ENCODE measurements at places on chromosomes 2 and 18.

- no peak for DNase-seq
Measured at GRCh38 chr2:55137024-55137958, 87.0 kb upstream of the RTN4 start.

DNA sequence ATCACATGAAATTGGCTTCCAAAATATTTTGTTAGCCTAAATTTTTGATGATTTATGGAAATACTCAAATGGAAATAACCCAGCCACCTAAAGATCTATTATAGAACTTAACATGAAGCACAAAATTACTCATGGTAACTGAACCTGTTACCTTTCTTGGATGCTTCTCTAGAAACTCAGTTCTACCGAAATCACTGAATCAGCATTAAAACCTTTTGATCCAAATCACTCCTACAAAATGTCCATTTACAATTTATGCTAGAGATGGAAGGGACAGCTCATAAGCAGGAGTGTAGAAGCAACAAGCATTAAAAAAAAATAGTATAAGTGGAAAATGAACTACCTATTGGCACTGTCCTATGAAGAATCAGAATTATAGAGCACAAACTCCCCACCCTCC is 2.1 kb downstream of the PRPF40A start:
- DNase-seq, result no peak

DNA sequence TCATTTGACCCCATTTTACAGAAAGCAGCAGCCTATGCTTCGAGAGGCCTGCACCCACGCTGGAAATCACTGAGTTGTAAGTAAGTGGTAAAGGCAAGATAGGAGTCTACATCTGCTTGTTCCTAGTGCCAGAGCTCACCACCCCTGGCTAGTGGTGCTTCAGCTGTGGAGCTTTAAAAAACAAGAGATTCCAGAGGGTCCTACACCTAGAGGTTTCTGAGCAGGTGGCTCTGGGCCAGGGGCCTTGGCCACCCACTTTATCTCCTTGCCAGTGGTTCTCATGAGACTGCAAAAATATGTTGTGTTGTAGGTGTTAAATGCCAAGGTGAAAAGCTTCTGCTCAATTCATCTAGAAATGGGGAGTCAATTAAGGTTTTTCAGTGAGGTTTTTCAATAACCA is 60.0 kb upstream of the SERTAD2 start:
- DNase-seq, result no peak

DNA sequence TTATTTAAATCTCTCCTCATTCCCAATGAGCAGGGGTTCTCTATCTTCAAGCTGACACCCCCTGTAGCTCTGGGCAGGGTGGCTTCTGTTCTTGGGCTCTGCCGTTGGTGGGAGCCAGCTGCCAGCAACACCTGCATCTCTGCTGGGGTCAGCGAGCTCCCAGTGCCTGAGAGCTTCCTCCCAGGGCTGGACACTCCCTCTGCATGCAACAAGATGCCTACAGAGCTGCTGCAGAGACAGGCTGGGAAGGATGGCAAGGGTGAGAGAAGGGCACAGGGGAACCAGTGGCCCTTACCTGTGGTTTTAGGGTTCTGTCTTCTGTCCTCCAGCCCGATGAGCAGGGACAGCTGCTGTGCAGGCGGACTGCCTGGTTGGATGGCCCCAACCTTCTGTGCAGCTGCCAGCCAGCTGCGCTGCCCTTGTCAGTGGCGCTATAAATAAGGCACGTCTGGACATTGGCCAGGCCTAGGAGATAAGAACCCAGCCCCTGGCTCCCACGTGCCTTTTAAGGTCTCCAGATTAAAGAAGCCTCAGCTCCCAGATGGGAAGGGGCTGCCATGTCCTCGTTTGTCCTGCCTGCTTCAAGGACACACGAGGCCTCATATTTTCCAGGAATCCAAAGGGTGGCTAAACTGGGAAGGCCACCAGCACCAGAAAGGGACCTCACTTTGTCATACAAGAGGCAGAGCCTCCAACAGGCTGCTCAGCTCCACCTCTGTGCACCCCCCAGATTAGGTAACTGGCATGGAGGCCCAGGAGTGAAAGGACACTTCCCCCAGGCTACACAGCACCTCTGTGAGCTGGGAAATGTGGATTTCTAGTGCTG is 39.5 kb upstream of the FHL2 start:
- peak; percentile 52 for DNase-seq

DNA sequence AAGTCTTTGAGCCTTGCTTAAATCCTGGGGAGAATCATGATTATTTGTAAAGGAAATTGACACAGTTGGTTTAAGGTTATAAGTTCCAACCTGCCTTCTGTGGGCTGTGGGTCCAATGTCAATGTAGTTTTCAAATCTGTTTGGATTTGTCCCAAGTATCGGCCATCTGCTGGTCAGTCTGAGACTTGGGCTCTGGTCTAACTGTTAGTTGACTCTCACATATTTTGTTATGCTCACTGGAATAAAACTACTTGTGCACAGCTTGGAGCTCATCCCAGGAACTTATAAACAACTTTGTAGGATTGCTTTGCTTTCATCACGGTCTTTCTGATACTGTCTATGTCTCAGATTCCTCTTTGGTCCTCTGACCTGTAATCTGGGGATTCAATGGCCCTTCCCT is 1026.2 kb upstream of the ZEB2 start:
- DNase-seq, result no peak
